ENCODE measurements at places on chromosomes 2 and 18.

DNA sequence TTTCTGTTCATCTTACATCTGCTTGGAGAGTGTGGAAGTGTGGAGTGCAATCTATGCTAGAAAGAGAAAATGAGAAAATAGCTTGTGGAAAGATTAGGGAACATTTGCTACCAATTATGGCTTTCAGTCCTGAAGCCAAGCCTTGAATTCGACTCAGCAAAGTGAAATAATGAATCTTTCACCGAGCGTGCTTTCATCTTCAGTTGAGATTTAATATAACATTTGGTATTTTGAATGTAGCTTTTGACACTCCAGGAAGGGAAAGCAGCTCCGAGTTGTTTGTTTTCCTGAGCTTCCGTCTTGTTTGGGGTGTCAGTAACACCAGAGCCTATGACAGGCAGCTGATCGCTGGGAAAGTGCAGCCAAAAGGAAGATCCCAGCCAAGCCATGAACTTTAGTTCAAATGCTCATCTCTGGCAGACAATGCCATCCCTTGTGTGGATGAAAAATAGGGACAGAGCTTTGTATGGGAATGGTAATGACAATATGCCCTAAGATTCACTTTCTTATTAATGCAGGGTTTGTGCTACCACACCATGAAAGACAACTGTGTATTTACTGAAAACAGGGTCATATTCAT lies 25.0 kb upstream of the PHLPP1 start:
- DNase-seq = no peak

- DNase-seq = no peak
These were observed 16.9 kb downstream of the C2orf74 start for GRCh38 chr2:61178603-61179545.

DNA sequence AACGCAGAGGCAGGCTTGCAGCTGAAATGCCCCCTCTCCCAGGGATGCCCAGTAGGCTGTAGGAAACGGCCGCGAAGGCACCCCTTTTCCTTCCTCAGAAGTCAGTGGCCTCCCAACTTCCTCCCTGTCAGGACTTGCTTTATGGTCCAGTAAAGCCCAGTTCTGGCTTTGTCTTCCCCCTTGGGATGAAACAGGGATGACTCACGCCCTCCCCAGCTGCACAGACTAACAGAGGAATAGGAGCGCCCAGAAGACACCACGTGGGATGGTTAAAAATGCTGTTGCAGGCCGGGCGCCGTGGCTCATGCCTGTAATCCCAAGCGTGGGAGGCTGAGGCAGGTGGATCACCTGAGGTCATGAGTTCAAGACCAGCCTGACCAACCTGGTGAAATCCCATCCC lies 6.9 kb downstream of the CREG2 start:
- DNase-seq = peak; percentile 87

DNA sequence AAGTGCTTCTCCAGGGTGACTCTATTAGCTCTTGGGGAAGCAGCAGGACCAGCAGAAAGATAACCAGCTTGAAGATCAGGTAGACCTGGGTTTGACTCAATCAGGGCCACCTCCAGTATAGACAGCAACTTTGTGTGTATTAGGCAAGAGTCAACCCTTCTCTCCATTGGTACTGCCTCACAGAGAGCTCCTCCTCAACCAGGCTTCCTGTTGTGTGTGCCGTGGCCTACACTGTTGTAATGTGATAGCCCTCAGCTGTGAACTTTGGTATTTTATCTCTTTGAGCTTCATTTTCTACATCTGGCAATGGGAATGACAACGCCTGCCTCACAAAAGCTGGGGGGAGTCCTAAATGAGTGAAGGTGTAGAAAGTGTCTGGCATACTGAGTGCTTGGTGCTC lies 17.0 kb upstream of the MAP3K20 start:
- no peak for DNase-seq

DNA sequence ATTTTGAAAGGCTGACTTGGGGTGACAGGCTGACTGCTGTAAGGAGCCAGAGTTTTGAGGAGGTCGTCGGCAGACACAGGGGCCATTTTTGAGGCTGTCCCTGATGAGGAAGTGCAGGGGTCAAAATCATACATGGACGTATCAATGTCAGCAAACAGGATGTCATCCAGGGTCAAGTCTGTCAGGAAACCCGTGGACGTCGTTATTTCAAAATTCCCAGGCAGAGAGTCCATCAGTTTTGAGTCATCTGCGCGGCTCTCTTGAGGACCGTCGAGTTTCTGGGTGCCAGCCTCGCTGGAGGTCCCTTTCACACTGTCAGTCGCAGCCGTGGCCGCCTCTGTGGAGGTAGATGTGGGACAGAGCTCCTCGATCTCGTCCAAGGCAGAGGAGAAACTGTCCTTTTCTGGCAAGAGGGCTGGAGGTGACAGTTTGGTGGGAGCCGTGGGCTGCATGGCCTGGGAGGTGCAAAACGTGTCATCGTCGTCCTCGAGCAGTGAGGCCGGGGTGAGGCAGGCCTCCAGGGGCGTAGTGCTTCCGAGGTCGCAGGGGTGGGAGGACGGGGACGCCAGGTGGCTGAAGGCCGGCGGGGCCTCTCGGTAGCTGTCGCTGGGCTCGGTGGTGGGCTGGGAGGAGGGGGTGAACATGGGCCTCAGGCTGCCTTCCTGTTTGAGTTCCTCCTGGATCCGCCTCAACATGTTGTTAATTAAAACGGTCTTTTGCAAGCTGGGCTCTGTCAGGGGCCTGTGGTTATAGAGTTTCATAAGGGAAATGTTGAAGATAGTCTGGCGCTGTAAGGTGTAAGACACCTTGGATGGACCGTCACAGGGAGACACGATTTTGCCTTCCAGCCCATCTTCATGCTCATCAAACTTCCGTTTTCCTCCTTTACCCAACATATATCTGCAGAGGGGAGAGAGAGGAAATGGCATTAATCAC lies 17.5 kb downstream of the SERTAD2 start:
- no peak for DNase-seq

DNA sequence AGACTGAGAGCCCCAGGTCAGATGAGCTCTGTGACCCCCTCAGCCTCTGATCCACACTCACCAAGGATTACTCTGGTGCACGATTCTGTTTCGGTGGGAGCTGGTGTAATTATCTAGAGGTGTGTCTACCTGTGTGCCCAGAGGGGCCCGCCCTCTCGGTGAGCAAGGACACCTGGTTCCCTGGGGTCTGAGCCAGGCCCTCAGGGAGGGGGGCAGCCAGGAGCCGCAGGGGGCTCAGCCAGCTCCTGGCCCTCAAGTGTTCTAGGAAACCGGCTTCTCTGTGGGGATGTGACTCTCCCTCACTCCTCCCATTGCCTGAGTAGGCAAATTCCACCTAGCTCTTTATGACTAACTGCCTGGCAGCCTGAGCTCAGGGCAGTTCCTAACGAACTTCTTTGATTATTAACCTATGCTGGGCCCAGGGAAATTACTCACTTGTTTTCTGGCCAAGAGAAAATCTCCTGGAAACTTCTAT lies 17.4 kb downstream of the AGAP1 start:
- DNase-seq = peak; percentile 58

DNA sequence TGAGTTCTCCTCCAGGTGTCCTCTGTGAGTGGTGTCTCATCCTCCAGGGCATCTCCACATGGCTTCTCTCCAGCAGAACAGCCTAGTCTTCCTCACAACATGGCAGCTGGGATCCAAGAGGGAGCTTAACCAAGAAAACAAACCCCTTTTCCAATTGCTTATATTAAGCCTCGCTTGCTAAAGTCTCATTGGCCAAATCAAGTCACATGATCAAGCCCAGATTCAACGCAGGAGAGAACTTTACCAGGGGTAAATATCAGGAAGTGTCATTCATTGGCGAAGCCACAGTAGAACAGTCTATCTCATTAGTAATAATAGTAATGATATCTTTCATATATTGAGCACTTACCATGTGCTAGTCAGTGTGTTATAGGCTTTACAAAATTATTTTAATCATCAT lies 53.1 kb downstream of the CDC42EP3 start:
- DNase-seq = no peak

DNA sequence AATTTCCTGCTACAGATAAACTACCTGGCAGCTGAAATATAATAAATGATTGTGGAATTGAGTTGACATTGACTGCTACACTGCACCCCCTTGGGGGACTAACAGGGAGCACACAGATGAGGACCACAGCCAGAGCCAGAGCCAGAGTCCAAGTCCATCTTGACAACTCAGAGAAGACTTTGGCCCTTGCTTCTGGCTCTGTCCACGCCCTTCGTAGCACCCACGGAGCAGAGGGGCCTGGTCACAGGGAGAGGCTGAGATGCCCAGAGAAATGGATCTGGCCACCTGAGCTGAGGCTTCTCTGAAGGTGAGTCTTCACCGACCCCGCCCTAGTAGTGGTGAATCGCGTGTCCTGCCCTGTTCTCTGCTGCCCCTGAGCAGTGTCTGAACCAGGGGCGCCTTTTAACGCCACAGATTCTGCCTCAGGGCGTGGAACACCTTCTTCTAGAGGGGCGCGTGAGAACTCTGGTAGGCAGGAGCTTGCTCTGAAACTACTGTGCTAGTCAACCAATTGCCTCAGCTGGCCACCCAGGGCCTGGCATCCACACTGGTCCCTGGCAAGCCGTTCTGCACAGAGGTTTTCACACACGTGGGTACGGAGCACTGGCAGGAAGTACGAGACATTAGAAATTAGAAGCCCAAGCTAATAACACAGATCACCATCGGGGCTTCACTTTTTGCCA lies 35.7 kb upstream of the MAT2A start:
- DNase-seq = no peak

- no peak for DNase-seq
These were observed 13.3 kb downstream of the UBE2F start for GRCh38 chr2:237980087-237980486.

- no peak for DNase-seq
These were observed 393.1 kb upstream of the LYPD1 start for GRCh38 chr2:133062931-133063665.

GRCh38 chr2:119550346-119550745 lies 6.1 kb downstream of the CFAP221 start:
- DNase-seq = no peak

DNA sequence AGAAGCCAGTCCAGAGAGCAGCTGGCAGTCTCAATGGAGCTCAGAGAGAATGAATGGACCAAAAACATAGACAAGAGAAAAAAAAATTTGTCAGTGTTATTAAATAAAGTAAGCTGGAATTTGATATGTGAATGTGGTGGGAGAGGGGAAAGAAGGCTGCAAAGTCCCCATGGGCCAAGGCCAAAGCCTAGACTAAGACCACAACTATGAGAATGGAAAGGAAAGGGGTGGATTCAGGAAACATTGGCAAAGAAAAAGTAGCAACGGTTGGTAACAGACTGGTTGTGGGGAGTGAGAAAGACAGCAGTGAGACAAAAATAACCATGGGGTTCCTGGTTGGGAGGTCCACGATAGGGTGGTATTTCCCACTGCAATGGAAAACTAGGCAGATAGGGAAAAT lies 47.0 kb downstream of the ZEB2 start:
- no peak for DNase-seq

DNA sequence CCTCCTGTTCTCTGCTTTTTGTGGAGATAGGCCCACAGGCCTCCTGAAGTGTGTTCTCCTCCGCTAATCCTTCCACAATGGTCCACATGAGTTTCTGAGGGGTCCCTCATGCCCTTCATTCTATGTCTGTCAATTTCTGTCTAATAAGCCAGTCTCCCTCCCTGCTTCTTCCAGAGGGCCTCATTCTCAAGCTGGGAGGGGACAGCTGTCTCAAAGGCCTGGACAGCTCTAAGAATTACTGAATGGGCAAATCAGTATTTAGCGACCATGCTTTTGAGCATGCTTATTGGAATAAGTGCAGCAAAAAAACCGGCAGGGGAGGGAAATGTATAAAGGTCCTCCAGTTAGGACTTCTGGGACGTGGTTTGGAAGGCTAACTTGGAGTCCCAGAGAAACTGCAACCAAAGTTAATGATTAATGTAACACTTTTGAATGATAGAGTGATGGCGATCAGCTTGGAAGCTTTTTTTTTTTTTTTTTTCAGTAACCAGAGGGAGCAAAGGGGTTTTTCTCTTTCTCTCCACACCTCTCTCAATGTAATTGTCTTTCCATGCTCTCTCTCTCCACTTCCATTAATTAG lies 890.7 kb upstream of the POU3F3 start:
- no peak for DNase-seq

DNA sequence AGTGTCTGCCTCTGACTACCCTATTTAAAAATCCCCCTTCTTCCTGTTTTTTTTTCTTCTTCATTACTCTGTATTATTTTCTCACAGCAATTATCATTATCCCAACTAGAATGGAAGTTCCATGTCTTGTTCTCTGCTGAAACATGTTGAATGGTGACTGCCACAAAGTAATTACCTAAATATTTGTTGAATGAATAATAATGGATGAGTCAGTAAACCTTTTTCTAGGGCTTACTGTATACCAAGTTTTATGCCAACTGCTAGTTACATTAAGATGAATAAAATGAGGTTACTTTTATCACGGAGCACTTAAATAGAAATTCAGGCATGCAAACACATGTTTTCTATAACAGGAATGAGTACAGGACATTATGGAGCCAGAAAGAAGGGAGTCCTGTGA lies 490.6 kb downstream of the THSD7B start:
- DNase-seq = peak; percentile 65

- DNase-seq = no peak
These were observed 53.5 kb upstream of the ASPRV1 start for GRCh38 chr2:70014959-70015358.

GRCh38 chr2:12236136-12236844 lies 480.4 kb upstream of the TRIB2 start:
- DNase-seq = no peak

DNA sequence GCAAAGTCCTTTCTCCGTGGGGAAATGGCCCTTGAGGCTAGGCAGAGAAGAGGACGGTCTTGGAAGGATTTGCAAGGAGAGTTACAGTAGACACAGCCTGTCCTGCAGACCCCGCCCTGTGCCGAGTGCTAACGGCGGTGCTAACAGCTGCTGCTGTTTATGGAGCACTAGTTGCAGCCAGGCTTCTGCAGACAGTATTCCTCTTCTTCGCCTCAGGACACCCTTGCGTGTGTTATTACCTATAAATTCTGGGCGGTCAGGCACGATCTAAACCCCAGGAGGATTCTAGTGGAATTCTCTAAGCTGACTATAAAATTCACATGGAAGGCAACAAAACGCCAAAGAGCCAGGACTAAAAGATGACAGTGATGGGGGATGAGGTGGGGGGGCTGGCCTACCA lies 139.8 kb downstream of the GLI2 start:
- DNase-seq = no peak

Data from epithelial cell of prostate (primary cell).